ENCODE measurements at places on chromosomes 5 and 9. TPM values are rescaled to one million over a fixed set of nuclear protein-coding genes. Genes with fewer than 3 reads are reported as not detected.

- DNase-seq = no peak
These were observed 149.5 kb downstream of the PCSK1 start for GRCh38 chr5:96283589-96283988.

DNA sequence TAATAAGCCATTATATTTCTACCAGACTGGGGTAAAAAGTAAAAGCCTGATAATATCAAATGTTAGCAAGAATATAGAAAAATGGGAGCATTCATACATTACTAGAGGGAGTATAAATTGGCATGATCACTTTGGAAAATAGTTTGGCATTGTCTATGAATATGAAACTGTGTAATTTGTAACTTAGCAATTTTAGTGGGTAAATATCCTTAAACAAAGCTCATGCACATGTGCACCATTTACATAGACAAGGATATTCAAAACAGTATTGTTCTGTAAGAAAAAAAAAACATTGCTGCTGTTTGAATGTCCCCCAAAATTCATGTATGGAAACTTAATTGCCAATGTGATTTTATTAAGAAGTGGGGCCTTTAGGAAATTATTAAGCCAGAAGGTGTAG is 166.4 kb upstream of the SLC27A6 start:
- DNase-seq = no peak

DNA sequence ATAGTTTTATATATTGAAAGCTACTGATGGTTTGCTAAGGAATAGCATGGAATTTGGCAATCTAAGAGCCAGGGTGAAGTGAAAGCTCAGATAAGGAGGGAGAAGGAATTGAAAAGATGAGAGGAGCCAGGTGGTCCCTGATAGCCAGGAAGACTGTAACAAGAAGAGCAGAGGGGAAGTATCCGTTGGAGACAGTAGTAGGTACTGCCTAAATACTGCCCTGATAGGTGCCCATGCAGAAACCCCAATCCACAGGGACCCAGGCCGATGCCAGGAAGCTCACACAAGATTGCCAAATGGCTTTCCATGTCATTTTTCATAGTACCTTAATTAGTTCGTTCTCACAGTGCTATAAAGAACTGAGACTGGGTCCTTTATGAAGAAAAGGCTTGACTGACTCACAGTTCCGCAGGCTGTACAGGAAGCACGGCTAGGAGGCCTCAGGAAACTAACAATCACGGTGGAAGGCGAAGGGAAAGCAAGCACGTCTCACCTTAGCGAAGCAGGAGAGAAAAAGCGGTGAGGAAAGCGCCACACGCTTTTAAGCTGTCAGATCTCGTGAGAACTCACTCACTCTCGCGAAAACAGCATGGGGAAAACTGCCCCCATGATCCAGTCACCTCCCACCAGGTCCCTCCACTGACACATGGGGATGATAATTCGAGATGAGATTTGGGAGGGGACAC is 13.0 kb downstream of the ACTL7B start:
- no peak for DNase-seq

DNA sequence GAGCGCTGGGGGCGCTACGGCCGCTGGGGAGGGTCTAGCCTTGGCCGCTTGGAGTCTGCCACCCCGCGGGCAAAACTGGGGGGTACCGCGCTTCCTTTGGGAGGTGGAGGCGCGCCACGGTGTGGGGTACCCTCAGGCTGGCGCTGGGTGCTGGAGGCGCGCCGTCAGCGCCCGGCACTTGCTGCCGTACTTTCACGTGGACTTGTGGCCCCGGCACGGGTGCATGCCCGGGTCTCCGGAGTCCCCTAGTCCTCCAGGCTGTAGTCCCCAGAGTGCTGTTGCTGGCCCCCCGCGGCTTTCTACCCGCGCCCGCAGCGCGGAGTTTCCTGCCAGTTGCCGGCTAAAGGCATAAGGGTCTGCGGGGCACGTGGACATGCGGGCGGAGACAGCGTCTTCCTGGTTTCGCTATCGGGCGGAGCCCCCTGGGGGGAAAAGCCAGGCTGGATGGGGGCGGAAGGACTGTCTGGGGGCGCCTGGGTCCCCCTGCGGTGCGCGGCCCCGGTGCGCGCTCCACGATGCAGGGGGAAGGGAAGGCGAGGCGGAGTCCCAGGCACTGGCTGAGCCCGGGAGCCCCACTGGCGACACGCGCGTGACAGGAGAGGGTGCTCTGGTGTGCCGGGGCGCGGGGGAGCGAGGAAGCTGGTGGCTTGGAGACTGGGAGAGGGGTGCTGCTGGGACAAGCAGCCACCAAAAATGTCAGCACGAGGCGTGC is 666 bp downstream of the PPARGC1B start:
- DNase-seq = peak; percentile 48

DNA sequence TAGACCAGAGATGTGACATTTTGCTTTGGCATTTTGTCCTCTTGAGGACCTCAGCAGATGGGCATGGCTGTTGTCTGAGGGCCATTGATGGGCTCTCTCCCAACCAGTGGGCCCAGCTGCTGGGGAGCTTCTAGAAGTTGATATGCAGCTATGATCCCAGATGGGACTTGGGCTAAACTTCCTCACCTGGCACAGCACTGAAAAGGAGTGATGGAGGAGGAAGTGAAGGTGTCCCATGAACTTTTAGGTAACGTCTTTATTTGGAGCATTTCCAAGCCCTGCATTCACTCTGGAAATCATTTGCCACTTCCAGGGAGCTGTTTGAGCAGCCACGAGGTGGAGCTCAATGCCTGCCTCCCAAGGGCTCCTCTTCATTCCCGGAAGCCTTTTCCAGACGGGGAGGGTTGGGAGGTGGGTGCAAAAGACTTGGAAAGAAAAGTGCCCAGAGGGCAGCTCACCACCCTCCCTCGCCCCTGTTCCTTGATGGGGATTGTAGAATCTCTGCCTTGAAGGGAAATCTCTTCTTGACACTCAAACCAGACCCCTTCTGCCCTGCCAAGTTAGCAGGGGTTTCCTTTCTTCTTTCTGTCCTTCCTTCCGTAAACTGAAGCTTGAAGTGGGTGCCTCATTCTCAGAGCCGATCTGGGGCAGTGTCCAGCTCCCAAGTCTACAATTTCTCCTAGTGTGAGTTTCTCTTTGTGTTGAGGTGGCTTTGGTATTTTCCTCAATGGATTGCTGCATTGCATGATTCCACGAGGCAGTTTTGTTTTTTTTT is 18.1 kb upstream of the NEUROG1 start:
- peak; percentile 34 for DNase-seq

Gene PCDHB4
- not detected for total RNA-seq

- peak; percentile 6 for DNase-seq
These were observed 163.6 kb upstream of the TLE4 start for GRCh38 chr9:79408200-79408599.

Gene NUTM2F
- total RNA-seq = not detected

- no peak for DNase-seq
These were observed 128.5 kb downstream of the PRDM9 start for GRCh38 chr5:23635938-23636337.

GRCh38 chr5:97635553-97635952 is 452.5 kb upstream of the RIOK2 start:
- DNase-seq = no peak

Gene IFNA14
- not detected for total RNA-seq

GRCh38 chr5:113357696-113358476 is 76.9 kb downstream of the TSSK1B start:
- no peak for DNase-seq

- no peak for DNase-seq
These were observed 74.1 kb downstream of the CSF2 start for GRCh38 chr5:132147663-132148062.

All from HT1080 (cell line).